Fibroblast of skin of left quadriceps (primary cell): ENCODE measurements at places on chromosomes 3 and 15.
A peak's percentile ranks its signal among the peaks of the same experiment; 100 is the strongest.

- DNase-seq: no peak
These were observed 3.0 kb downstream of the MFGE8 start for GRCh38 chr15:88909956-88910831.

GRCh38 chr3:69669070-69669469 lies 70.2 kb upstream of the MITF start:
- no peak for DNase-seq

GRCh38 chr3:192858849-192859585 lies 58.6 kb downstream of the MB21D2 start:
- DNase-seq: no peak

DNA sequence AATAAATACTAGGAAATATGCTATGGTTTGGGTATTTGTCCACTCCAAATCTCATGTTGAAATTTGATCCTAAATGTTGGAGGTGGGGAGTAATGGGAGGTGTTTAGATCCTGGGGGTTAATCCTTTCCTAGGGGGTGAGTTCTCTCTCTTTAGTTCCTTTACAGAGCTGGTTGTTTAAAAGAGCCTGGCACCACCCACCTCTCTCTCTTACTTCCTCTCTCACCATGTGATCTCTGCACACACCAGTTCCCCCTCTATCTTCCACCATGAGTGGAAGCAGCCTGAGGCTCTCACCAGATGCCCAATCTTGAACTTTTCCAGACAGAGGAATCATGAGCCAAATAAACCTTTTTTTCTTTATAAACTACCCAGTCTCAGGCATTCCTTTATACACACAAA lies 10.5 kb downstream of the SLC24A5 start:
- no peak for DNase-seq

DNA sequence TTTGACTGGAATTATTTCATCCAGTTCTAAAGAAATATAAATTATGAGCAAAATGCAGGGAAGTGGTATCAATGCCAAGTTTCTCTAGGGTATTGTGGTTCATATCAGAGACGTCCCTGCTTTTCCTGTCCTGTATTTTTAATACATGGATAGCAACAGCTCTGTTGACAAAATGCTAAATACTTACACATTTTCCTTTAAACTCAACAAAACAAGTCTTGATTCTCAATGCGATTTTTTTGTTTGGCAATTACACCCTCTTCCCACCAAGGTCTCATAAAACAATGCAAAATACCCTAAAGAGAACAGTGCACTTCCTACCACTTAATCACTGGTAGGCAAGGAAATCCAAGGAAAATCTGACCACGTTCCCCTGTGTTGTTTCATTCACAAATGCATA lies 120.0 kb downstream of the DUT start:
- no peak for DNase-seq

DNA sequence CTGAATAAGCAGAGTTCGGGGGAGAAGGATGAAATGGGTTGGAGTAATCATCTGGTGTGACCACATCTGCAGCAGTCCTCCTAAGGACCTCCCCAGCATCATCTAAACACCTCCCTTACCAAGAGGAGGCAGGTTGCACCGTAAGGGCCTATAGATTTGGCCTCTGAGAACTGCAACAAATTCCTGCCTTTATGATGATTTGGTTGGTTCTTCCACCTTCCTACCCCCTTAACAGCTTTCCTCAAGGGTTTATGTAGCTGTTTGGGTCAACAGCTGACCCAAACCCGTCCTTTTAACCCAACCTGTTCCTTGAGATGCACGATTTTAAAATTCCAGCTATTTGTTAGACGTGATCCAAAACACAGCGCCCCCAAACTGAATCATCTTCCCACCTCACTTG lies 58.2 kb downstream of the AAGAB start:
- no peak for DNase-seq

GRCh38 chr3:156535162-156535627 lies 19.7 kb downstream of the SSR3 start:
- peak; percentile 91 for DNase-seq

- no peak for DNase-seq
These were observed 67.2 kb upstream of the POLG start for GRCh38 chr15:89401631-89402517.

DNA sequence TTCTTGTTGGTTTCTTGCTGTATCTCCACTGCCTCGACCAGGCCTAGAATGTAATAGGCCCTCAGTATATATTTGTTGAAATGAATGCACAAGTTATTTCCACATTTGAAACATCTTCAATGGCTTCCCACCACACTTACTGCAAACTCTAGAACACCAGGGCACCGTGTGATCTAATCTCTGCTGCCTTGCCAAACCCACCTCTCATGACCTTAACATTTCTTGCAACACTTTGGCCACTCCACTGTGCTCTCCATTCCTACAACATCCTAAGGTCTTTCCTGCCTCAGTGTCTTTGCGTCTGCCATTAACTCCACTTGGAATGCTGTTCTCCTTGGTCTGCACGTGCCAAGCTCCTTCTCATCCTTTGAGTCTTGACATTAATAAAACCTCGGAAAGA lies 14.1 kb downstream of the FRMD4B start:
- no peak for DNase-seq

DNA sequence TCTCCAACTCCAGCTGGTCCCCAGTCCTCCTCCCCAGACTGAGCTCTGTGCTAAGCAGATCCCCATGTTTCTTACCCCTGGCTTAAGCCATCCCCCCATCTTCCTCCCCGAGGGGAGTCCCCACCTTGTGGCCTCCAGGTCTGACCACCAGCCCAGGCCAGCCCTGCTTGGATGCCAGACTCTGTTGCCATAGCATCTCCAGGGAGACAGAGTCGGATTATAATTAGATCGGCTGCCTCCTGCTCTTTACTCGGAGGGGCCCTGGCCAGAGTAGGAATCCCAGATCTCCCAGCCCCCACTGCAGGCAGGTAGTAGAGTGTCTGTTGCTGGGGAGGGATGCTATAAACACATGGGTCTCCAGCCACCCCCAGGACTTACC lies 2.4 kb downstream of the KLHDC8B start:
- no peak for DNase-seq

GRCh38 chr3:99128235-99128634 lies 226.7 kb upstream of the DCBLD2 start:
- DNase-seq: no peak

DNA sequence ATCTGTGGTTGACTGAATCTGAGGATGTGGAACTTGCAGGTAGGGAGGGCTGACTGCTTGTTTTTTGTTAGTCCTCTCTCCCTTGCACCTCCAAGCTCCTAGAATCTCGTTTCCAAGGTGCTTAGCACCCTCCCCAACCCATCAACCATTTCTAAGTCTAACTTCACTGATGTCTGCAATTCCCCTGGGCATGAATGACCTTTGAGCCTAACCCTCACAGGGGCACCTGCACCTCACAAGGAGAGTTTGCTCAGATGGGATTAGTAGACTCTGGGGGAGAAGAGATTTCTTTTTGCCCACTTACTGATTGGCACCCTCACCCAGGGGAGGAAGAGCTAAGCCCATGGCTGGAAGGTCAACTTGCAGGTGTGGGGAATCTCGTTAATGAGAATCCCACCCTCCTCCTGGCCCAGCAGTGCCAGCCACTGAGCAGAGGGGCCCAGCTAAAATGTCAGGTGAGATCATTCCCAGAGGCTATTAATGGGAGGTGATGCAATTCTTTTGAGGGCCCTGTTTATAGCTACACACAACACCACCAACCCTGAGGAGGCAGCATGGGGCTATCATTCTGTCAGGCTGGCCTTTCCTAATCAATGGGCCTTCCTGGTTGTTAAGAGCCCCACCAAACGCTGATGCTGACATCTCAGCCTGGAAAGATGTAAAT lies 81.6 kb upstream of the HERC1 start:
- DNase-seq: no peak

GRCh38 chr3:37907906-37908305 lies 46.2 kb downstream of the CTDSPL start:
- DNase-seq: no peak

- no peak for DNase-seq
These were observed 118.8 kb upstream of the GALNT15 start for GRCh38 chr3:16055606-16056211.

GRCh38 chr15:70541511-70541910 lies 221.8 kb downstream of the UACA start:
- no peak for DNase-seq

DNA sequence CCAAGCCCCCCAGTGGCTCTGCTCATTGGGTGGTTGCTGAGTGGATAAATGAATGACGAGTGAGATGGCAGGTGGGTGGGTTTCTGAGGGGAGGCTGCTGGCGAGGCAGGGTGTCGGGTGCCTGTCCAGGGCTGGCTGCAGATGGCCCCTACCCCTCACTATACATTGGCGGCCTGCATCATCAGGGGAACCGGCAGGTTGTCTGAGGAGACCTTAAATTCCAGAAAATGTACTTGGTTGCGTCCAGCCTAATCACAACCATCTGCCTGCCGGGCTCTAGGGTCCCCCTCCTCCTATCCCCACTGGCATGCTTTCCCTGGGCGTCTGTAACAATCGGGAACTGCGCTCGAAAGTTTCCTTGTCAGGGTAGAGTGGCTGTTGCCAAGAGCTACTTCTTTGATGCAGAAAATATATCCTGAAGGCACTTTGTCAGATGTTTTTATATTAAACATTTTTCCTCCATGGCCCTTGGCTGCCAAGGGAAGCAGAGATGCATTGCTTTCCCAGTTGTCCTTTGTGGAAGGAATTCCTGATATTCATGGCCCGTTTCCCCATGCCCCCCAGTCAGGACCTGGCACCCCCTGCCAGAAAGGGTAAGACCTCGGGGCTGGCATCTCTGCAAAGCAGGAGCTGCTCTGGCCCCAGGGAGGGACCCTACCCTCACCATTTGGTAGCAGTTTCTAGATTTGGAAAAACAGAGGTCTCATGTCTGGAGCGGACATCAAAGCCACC lies 22.9 kb downstream of the SMAD6 start:
- no peak for DNase-seq
